ENCODE measurements at places on chromosomes 3 and 15. TPM values are rescaled to one million over a fixed set of nuclear protein-coding genes. Genes with fewer than 3 reads are reported as not detected.
A peak's percentile ranks its signal among the peaks of the same experiment; 100 is the strongest.

DNA sequence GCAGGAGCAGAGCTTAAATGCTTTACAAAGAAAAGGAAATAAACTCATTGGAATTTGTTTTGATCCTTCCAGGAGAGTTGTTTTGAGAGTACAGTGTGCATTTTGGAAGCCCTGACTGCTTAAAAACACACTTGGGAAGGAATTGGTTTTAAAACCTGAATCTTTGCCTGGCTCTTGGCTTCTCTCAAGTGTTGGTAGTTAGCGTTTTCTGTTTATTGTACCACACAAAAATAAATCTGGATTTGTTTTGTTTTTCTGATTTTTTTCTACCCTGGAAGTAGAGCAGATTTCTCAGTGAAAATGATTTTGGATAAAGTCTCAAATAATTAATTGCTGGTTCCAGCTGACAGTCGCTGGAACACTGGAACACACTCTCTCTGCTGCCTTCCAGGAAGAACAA is 90.6 kb downstream of the CHST2 start:
- no peaks in the 10 kb centered on the region for H3K36me3 ChIP-seq
- no peak overlapping the region for H3K27ac ChIP-seq
- no peak for DNase-seq
- H3K4me1 ChIP-seq = 0 out of 2 replicates have a peak, but pooled peaks cover 6% of the 10 kb centered on the region

The ZNF80 gene
- not detected for polyA plus RNA-seq

The A4GNT gene
- polyA plus RNA-seq = not detected

DNA sequence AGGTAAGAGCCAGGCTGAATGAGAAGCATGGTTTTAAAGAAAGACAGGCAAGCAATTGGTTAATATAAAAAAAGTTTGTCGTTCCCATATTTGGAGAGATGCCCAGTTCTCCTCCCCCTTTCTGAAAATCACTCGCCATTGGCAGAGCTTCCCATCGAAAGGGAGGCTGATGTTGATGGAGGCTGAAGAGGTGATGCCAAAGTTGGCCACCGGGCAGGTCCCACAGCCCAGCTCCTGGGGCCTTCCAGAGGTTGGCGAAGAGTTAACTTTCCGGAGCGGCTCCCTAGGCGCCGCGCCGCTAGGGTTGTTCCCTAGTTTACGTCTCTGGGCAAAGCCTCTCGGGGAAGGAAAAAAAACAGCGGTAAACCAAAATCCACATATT is 793 bp downstream of the PCOLCE2 start:
- peak overlapping the region; percentile 73 for H3K4me3 ChIP-seq
- H3K4me1 ChIP-seq = peaks cover 17% of the 10 kb centered on the region
- DNase-seq = peak; percentile 69
- no peaks in the 10 kb centered on the region for H3K27me3 ChIP-seq
- no peaks in the 10 kb centered on the region for H3K36me3 ChIP-seq

DNA sequence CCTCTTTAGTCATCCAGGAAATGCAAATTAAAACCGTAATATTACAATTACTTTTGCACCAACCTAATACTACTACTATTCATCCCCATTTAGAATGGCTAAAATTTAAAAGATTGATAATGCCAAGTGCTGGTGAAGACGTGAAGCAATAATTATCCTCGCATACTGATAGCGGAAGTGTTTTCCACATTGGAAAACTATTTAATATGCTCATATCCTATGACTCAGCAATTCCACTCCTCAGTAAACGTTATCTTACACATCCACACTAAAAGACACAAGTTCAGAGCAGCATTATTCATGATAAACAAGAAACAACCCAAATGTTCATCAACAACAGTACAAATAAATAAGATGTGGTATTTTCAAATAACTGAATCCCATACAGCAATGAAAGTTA is 70.6 kb downstream of the VPS13C start:
- H3K27ac ChIP-seq = no peak overlapping the region
- peak; percentile 7 for DNase-seq
- H3K4me3 ChIP-seq = no peak overlapping the region
- H3K4me1 ChIP-seq = peaks cover 3% of the 10 kb centered on the region
- no peaks in the 10 kb centered on the region for H3K27me3 ChIP-seq
- H3K36me3 ChIP-seq = peaks cover 18% of the 10 kb centered on the region

The MITF gene
- polyA plus RNA-seq = 2.0 TPM

- H3K27me3 ChIP-seq = no peaks in the 10 kb centered on the region
- H3K27ac ChIP-seq = no peak overlapping the region
- H3K36me3 ChIP-seq = no peaks in the 10 kb centered on the region
- peak; percentile 59 for DNase-seq
- H3K4me3 ChIP-seq = no peak overlapping the region
Measured at GRCh38 chr3:60086811-60087210, 1037.0 kb upstream of the CFAP20DC start.

DNA sequence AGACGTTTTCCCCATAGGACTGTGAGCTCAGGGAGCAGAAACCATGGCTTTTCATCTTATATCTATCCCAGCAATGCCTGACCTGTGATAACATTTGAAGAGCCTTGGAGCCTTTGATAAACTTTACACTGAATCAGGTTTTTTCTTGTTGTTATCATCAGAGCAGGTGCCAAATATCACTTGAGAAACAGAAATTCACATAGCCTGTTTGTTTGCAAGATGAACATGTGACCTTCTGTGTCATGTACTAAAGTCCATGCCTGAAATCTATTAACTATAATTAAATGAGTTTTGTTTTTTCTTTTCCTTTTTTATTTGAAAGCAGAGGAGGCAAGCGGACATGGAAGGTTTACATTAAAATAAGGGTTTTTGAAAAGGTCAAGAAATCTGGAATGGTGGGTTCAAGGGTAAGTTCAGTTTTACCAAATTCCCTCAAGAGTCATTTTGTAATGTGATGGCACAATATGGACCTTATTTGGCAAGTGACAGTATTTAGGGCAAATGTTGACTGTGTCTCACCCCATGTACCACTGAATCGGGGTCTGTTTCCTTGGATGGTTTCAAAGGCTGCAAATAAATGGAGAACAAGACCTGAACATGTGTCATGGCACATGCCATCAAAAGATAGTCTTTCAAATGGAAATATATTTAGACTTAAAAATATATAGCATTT is 90.7 kb downstream of the NEK10 start:
- H3K4me3 ChIP-seq = no peak overlapping the region
- H3K4me1 ChIP-seq = no peaks in the 10 kb centered on the region
- peaks cover 6% of the 10 kb centered on the region for H3K36me3 ChIP-seq
- no peak overlapping the region for H3K27ac ChIP-seq

- no peak overlapping the region for H3K4me3 ChIP-seq
- no peaks in the 10 kb centered on the region for H3K36me3 ChIP-seq
- no peak overlapping the region for H3K27ac ChIP-seq
- no peaks in the 10 kb centered on the region for H3K27me3 ChIP-seq
- DNase-seq = no peak
Measured at GRCh38 chr15:95733931-95734330, 596.6 kb upstream of the NR2F2 start.

DNA sequence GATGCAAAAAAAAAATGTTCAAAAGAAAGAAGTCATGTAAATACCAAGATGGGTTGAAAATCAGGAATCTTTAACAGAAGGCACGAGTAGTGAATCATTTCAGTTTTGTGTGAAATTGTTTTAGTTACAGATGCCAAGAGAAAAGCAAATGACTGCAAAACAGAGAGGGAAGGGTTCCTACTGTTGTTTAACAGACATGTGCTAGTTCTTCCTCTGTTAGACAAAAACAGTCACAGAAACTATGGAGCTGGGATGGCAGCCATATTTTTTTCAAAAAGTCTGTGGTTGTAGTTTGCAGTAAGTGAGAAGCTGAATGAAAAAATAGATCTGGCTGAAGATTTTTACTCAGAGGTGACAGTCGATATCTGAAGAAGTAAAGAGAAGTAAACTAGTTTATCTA is 511.9 kb downstream of the ZIC1 start:
- H3K27me3 ChIP-seq = no peaks in the 10 kb centered on the region
- H3K4me1 ChIP-seq = peaks cover 15% of the 10 kb centered on the region

The SEMA4B gene
- polyA plus RNA-seq = 4.5 TPM

The SAMD7 gene
- polyA plus RNA-seq = not detected

DNA sequence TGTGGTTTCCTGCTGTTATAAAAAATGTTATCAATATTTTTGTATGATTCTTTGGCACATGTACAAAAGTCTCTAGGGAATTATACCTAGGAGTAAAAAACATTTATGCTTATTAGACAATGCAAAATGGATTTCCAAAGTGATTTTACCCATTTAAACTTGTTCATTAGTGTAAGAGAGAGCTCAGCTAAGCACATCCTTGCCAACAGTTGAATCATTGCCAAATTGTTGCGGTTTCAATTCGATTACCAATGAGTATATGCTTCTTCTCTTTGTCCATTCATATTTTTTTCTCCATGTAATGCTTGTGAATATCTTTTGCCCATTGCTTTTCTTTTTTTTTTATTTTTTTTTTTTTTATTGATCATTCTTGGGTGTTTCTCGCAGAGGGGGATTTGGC is 17.2 kb downstream of the CASR start:
- no peak overlapping the region for H3K27ac ChIP-seq
- H3K4me3 ChIP-seq = no peak overlapping the region
- no peaks in the 10 kb centered on the region for H3K27me3 ChIP-seq
- DNase-seq = no peak
- no peaks in the 10 kb centered on the region for H3K4me1 ChIP-seq
- no peaks in the 10 kb centered on the region for H3K36me3 ChIP-seq

- H3K4me1 ChIP-seq = peaks cover 39% of the 10 kb centered on the region
- no peak overlapping the region for H3K4me3 ChIP-seq
- no peaks in the 10 kb centered on the region for H3K36me3 ChIP-seq
- H3K27ac ChIP-seq = no peak overlapping the region
Measured at GRCh38 chr3:24154781-24155180, 209.7 kb downstream of the NR1D2 start.

All from GM23248 (cell line).